AG09309 (cell line): ENCODE measurements at places on chromosomes 12 and 14.

- no peak for DNase-seq
Measured at GRCh38 chr12:89101440-89101839, 250.9 kb downstream of the DUSP6 start.

DNA sequence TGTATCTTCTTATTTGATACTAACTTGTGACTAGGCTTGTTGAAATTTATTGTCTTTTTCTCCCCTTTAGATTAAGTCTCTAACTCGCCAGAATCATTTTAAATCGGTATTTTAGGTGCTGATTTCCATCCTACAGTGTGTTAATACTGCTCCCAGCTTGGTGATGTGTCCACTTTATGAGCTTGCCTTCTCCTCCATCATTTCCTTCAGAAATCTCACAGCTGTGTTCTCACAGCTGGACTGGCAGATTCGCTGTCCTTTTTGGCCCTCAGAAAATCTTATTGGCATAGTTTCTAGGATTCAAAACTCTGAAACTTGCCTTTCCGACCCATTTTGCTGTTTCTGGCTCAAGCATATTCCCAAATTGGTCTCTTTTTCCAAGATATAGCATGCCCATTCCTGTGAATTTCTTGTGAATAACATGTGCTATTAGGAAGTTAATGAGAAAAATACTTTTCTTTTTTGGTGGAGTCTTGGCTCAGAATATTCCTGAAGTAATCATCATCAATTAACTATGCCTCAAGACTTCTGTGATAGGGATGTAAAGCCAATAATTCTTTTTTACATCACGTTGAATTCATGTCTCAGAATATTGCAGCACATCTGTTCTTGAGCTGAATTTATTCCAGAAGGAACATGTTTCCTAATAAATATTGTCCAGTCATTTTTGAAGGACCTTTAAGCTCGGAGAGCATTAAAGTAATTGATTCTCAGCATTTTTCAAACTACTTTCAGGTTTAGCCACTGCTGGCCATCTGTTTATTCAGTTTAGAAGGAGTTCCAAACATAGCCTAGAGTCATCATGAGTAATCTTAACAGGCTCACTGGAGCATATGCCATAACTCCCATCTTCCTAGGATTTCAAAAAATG, 50.0 kb upstream of the USP44 start:
- DNase-seq = no peak

DNA sequence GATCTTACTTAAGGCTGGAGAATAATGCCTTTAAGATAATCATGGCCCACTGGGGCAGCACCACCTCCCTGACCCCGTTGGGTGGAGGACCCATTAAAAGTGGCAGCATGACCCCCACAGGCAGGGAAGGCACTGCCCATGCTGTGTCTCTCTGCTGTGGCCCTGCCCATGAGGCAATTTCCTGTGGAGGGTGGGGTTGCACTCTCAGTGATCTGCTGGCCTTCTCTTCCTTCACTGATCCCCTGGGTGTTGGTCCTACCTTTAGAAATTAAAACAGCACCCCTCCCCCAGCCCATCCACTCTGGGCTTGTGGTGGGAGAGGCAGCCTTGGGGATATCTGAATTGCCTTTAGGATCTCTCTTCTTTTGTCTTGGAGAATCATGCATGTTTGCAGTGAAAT, 17.3 kb downstream of the KLRK1 start:
- DNase-seq = no peak

GRCh38 chr12:104586351-104586919, 129.7 kb downstream of the CHST11 start:
- no peak for DNase-seq

DNA sequence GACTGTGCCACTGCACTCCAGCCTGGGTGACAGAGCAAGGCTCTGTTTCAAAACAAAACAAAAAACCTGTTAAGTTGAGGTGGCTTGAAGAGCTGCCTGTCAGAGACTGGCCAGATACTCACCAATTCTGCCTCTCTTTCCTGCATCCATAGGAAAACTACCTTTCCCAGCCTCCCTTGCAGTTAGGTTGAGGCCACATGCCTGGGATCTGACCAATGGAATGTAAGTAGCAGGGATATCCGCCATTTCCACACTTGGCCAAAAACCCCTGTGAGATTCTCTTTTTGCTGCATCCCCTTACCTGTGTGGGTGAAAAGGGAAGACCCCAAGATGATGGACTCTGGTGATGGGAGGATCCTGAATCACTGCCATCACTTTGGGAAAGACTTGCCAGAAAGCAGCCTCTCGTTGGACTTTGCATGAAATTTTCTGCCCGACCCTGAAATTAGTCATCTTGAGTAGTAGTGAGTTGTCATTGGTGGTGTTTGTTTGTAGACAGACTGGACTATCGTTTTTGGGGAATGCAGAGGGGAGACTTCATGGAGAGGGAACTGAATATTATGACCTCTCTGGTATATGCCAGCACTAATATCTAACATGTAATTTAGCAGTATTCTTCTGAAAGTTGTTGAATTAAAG, 14.0 kb downstream of the GPR68 start:
- DNase-seq = no peak

GRCh38 chr12:64170730-64171129, 51.4 kb downstream of the KICS2 start:
- no peak for DNase-seq

- DNase-seq = no peak
Measured at GRCh38 chr14:24054324-24054641, 2.5 kb downstream of the CARMIL3 start.

GRCh38 chr12:114698566-114699163, 14.7 kb upstream of the TBX3 start:
- DNase-seq = no peak

GRCh38 chr12:22653791-22654190, 28.8 kb downstream of the ETNK1 start:
- DNase-seq = no peak

- DNase-seq = no peak
Measured at GRCh38 chr12:14962797-14963196, 1.4 kb upstream of the ARHGDIB start.

- DNase-seq = no peak
Measured at GRCh38 chr12:52162981-52163380, 28.8 kb downstream of the KRT80 start.

- no peak for DNase-seq
Measured at GRCh38 chr14:68000511-68000910, 180.9 kb downstream of the RAD51B start.

- DNase-seq = no peak
Measured at GRCh38 chr12:57319678-57320469, 68.9 kb upstream of the STAC3 start.

GRCh38 chr14:68477110-68477455, 315.8 kb downstream of the ZFP36L1 start:
- DNase-seq = no peak

DNA sequence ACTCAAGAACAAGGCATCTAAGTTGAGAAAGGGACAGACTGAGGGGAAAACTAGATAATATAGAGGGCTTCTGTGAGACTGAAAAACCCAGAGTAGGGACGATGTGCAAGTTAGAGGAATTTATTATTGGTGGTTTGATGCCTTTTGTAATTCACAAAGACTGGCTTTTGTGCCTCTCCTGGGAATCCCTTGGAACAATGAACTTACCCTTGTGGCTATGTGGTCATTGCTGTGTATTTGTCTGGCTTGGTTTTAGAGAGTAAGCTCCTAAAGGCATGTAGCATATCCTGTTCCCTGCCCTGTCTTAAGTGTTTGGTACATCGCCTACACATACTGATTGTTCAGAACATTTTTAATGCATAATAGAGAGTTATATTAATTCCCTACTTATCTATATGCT, 26.6 kb downstream of the DCN start:
- DNase-seq = no peak

DNA sequence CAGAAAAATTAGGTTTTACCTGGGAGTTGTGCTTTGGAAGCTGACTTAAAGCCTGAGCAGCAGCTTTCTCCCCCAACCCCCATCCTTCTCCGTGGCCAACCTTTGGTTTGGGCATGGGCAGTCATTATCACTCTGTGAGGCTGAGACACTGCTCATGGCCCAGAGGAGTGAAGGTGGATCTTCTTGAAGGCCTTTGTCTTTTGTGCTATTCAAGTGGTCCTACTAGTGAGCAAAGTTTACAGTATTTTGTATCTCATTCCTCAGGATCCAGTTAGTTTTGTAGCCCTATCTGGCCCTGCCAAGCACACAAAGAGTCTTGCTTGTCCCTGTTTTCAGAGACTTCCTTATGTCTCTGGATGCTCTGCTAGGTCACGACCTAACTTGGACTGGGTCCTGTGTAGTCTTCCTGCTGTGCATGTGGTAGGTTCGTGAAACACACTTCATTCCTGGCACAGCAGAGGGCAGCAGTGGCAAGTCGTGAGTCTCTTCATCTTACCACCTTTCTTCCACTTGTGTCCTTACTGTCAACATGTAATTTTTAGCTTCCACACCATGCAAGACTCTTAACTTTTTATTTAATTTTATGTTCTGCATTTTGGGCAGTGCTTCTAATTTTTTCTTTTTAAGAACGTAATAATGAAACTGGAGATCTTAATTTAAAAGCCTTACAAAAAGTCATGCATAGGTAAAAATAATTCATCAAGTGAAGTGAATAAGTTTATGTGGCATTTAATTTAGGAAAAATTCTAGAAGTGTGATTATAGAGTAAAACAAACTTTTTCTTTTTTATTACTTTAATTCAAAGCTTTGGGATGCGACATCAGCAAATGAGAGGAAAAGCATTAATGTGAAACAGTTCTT, 53.7 kb downstream of the APAF1 start:
- DNase-seq = peak; percentile 37

DNA sequence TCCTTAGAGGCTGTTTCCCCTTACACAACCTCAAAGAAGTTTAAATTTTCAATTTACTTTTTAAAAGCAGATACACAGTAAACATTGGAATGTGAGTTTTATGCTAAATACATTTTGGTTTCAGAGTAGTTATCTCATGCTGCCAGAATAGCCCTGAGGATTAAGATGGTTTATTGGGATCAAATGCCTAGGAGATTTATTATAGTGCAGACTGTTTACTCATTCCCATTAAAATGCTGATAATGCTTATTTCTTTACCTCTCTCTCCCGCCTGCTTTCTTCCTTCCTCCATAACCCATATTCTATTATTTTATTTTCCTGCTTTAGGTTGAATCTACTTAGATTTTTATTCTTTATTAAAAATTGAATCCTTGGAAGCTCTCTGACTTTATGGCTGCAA, 340.2 kb downstream of the DIO2 start:
- no peak for DNase-seq

DNA sequence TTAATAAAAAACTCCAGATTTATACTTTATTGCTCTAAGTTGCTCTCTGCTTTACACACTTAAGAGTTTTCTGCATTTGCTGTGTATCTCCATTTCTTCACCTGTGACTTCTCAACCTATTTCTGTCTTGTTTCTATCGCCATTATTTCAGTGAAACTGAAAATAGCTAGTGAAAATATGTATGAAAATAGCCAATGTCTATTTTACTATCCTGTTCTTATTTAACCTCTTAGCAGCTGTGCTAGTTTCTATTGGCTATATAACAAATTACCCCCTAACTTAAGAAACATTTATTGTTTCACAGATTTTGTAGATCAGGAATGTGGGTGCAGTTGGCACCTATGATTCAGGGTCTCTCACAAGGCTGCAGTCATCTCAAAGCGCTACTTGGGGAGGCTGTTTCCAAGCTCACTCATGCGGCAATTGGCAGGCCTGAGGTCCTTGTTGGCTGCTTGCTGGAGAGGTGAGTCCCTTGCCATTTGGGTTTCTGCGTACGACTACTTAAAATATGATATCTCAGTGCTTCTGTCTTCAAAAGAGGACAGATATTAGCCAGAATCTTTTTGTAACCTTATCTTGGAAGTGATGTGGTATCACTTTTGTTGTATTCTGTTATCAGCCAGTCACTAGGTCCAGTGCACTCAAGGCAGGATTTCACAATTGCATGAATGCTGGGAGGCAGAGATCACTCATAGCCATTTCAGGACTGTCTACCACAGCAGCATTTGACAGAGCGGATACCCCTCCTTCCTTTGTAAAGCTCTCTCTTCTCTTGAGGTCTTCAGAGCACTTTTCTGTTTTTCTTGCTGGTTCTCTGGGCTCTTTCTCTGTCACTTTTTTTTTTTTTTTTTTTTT, 7.2 kb downstream of the ERC1 start:
- no peak for DNase-seq

DNA sequence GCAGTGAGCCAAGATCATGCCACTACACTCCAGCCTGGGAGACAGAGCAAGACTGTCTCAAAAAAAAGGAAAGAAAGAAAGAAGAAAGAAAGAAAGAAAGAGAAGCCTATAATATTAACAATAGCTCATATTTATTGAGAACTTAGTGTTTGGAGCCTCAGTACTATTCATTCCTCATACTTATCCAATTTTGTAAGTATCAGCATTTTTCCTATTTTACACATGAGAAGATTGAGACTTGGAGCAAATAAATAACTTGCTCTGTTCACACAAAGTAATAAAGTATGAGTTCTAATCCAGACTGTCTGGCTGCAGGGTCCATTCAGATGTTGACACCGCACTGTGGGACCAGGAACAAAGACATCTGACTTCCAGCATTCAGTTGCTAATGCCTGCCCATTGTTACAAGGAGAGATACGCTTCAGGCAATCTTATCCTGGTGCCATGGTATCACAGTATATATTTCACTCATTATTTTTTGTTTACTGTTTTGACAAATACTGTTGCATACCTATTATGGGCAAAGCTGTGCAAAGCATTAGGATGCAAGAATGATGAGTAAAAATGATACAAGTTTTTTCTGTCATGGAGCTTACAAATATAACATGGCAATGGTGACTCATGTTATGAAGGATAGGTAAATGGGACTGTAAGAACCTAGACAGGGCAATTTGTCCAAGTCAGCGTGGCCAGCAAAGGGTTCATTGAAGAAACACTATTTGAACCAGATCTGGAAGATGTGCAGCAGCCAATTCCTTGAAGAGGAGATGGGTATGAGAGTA, 21.4 kb upstream of the TMTC2 start:
- DNase-seq = no peak

DNA sequence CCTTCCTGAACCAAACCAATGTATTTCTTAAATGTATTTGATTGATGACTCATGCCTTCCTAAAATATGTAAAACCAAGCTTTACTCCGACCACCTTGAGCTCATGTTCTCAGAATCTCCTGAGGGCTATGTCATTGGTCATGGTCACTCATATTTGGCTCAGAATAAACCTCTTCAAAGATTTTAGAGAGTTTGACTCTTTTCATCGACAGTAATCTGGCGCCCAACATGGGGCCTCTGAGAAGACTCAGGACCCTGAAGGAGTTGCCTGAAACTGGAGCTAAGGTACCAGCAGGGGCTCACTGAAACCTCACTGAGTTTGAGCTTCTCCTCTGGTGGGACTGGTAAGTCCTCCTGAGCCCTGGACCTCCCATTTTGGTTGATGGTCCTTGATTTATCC, 17.2 kb upstream of the PSMC1 start:
- no peak for DNase-seq

DNA sequence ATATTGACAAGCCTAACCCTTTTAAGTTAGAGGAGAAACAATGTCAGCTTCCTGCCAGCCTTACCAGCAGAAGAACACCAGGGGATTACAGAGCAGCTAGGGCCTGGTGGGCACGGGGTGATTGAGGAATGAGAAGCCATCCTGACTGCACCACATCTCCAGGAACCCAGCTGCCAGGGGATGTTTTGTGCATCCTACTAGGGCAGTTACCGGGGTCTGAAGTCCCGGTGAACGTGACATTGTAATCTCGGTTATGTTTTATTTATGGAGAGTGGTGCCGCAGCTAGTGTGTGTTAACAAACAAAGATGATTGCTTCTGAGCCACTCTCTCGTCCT, 115.9 kb downstream of the BCL11B start:
- DNase-seq = no peak

GRCh38 chr12:6423267-6424007, 21.3 kb upstream of the CD27 start:
- peak; percentile 72 for DNase-seq
